OCI-LY7 (cell line): ENCODE measurements at places on chromosomes 13 and 19. TPM values are rescaled to one million over a fixed set of nuclear protein-coding genes. Genes with fewer than 3 reads are reported as not detected.

The IGFL2 gene
- not detected in 2 replicates for total RNA-seq

The PPP5C gene
- total RNA-seq, result 103 and 105 TPM in 2 replicates

The KIR2DL3 gene
- total RNA-seq, result not detected in 2 replicates

The PRODH2 gene
- total RNA-seq, result not detected in 2 replicates

The SLC25A41 gene
- not detected in 2 replicates for total RNA-seq

The CCDC8 gene
- 0.10 TPM in 1 of 2 replicates, not detected in the other for total RNA-seq

The SMG9 gene
- total RNA-seq, result 75.5 and 83.1 TPM in 2 replicates

The GALP gene
- not detected in 2 replicates for total RNA-seq

The PRR20A gene
- total RNA-seq, result not detected in 2 replicates

The FGF22 gene
- total RNA-seq, result 0.48 and 0.53 TPM in 2 replicates

The PGPEP1 gene
- 44.1 and 54.5 TPM in 2 replicates for total RNA-seq

The SYCN gene
- total RNA-seq, result not detected in 2 replicates

The PTPRS gene
- 76.6 and 88.7 TPM in 2 replicates for total RNA-seq

The ZNF177 gene
- total RNA-seq, result 2.8 and 4.3 TPM in 2 replicates

- DNase-seq, result no peak
Measured at GRCh38 chr19:15529774-15530372, 21.5 kb downstream of the CYP4F22 start.

DNA sequence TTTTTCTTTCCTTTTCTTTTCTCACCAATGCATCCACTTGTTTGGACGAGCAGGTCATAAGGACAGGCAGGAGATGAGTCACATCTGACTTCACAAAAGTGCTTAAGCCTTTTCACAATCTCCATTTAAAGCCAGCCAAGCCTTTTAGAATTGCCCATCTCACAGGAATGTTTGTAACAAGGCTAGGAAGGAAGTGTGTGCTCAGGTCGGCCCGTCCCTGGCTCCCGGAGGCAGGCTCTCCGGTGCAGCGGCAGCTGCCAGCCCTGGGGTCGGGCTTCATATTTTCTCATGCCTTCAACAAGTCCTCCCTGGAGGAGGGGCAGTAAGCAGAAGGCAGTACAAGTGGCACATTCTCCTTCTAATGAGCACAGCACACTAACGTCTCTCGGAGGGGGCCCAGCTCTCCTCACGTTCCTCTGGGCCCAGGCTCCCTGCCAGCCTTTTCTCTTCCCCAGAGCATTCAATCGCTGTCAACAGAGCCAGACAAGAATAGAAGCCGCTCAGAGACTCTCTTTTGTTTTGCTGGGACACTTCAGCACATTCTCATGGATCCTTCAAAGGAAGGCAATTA lies 180.5 kb downstream of the COL4A1 start:
- DNase-seq, result no peak

GRCh38 chr19:13430790-13431582 lies 75.3 kb downstream of the CACNA1A start:
- peak; percentile 51 for DNase-seq

DNA sequence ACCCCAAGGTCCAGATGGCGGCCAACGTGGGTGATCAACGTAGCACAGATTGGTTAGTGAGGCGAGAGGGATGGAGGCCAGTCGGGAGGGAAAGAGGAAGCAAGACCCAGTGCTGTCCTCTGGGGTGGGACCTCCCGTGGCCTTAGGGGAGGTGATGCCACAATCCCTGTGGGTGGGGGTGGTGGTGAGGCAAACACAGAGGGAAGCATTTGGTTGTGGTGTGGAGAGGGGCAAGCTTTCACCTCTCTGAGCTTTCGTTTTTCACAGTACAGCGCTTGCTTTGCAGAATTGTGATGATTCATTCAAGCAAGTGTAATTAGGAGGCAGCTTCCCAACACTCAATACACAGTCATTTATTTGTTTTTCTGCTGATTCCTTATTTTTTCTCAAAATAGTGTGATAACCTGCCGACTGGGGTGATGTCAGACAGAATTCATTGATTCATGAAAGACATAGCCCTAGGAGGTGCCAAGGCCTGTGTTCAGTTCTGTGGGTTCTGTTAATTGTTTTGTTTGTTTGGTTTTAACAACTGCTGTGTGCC lies 2.4 kb downstream of the LENG8 start:
- no peak for DNase-seq

- no peak for DNase-seq
Measured at GRCh38 chr19:43525836-43526771, 897 bp downstream of the ETHE1 start.

DNA sequence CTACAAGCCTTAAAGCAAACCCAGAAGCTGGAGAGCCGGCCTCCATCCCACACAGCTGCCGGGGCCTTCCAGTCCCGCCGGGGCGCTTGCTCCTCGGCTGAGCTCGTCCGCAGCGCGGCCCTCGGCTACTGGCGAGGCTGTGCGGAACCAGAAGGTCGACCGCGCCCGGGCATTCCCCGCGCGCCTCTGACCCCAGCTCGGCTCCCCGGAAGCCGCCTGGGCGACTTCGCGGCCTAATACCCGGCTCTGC lies 863 bp downstream of the ANKRD10 start:
- no peak for DNase-seq

- peak; percentile 79 for DNase-seq
Measured at GRCh38 chr19:17841810-17842662, 5.7 kb downstream of the JAK3 start.

- DNase-seq, result peak; percentile 61
Measured at GRCh38 chr19:49210108-49210900, 52.7 kb downstream of the TRPM4 start.

DNA sequence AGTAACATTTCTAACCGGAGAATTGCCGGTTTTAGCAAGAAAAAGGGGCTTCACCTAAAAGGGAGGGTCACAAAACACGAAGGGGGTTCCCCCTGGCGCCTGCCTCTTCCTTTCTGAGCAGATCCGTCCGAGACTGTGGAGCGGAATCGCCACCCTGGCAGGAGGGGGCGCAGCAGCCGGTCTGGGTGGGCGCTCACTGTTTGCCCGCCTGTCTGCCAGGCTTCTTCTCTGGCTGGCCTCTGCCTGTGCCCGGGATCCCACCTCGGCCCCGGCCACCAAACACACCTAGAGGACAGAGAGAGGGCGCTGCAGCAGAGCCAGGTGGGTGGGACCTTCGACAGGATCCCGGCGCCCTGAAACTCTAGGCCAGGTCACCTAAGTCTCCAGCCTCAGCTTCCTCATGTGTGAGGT lies 15.6 kb downstream of the LSM4 start:
- DNase-seq, result peak; percentile 25

DNA sequence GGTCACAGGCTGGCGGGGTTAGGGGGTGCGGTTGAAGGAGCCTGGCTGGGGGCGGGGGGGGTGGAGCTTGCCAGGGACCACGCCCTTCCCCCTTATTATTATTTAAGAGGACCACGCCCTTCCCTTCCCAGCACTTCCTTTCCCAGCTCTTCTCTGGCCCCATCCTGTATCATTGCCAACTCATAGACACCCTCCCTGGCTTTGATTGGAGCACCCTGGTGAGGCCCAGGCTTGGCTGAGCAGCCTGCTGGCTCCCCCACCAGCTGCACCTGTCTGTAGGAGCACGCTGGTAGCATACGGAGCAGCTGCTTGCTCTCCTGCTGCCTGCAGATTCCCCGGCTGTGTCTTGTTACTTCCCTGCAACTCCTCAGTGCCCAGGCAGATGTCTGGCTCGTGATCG lies 62.5 kb upstream of the PDX1 start:
- DNase-seq, result no peak

- no peak for DNase-seq
Measured at GRCh38 chr13:39618561-39618960, 15.6 kb upstream of the LHFPL6 start.

GRCh38 chr13:61362522-61362921 lies 53.1 kb downstream of the PCDH20 start:
- DNase-seq, result no peak

- DNase-seq, result no peak
Measured at GRCh38 chr19:10915130-10916091, 13.0 kb downstream of the YIPF2 start.

GRCh38 chr13:33775339-33776108 lies 42.4 kb upstream of the RFC3 start:
- no peak for DNase-seq

- DNase-seq, result no peak
Measured at GRCh38 chr13:98393873-98394272, 183.0 kb downstream of the STK24 start.

GRCh38 chr13:39251340-39251739 lies 213.1 kb downstream of the NHLRC3 start:
- DNase-seq, result no peak

GRCh38 chr13:30690282-30691188 lies 44.8 kb upstream of the ALOX5AP start:
- peak; percentile 73 for DNase-seq

DNA sequence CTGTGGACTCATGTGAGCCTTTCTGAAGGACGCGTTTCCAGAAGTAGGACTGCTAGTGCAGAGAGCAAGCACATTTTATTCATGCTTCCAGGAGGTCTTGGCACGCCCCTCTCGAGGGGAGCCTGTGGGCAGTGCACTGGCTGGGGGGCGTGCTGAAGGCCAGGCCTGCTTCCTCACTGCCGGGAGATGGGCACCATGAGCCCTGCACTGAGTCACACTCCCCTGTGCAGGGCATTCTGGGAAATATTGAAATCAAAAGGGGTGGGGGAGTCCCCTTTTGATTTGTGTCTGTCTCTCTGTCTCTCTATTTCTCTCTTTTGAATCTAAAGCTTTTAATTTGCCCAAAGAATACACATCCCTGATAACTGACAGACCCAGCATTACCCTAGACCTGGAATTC lies 34.0 kb downstream of the DPF1 start:
- no peak for DNase-seq

GRCh38 chr13:49213539-49213938 lies 6.6 kb upstream of the MLNR start:
- DNase-seq, result no peak

DNA sequence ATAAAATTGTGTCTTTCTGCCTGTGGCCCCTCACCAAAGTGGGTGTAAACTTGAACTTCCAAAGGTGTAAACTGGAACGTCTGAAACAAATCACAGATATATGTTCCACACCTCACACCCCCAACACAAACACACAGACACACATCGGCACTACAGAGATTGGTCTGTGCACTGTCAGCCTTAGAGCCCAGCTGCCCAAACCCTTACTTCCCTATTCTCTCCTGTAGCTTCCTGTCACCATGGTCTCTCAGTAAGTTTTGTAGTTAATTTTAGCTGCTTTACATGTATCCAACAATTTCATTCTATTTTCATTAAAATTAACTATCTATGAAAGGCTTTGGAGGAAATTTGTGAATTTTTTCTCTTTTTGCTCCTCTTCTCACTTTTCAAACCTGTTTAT lies 5.4 kb downstream of the TM9SF2 start:
- peak; percentile 59 for DNase-seq

- DNase-seq, result no peak
Measured at GRCh38 chr13:66477816-66478215, 752.3 kb downstream of the PCDH9 start.

- no peak for DNase-seq
Measured at GRCh38 chr13:112143046-112143752, 76.2 kb downstream of the SOX1 start.

- no peak for DNase-seq
Measured at GRCh38 chr13:49457221-49457620, 13.1 kb downstream of the SETDB2 start.

DNA sequence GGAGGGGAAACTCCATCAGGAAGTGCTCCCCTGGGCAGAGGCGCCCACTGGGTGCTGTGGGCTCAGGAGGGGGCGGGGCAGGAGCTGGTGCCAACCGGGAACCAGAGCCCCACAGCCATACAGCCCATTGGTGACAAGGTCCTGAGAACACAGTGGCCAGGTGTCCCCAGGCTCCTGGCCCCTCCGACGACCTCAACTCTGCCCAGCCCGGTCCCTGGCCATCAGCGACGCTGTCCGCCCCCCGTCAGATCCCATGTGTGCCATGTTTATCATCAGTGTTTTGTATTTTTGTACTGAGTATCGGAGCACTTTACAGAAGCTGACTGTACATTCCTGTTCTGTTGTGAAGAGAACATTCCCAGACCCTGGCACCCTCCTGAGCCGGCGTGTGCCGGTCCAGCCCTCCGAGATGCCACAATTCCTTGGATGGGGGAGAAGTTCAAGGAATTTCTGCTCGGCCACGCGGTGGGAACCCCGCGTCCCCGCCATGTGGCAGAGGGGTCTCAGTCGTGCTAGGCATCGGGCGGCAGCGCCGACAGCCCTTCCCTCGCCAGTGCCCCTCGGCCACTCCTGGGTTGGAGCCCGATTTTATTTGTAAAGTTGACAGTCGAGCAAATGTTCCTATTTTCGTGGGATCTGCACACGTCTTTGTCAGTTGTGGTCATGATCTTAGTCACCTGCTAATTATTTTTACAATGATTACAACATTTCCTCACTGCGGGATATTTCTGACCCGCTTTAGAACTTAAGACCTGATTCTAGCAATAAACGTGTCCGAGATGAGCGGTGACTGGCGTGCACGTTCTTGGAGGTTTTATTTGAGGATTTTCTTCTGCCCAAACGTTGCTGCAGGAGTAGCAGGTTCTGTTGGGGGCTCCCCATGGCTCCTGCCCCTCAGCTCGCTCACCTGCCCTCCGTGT lies 16.9 kb downstream of the PEX11G start:
- DNase-seq, result no peak

- no peak for DNase-seq
Measured at GRCh38 chr19:55700813-55701212, 25.8 kb downstream of the EPN1 start.

DNA sequence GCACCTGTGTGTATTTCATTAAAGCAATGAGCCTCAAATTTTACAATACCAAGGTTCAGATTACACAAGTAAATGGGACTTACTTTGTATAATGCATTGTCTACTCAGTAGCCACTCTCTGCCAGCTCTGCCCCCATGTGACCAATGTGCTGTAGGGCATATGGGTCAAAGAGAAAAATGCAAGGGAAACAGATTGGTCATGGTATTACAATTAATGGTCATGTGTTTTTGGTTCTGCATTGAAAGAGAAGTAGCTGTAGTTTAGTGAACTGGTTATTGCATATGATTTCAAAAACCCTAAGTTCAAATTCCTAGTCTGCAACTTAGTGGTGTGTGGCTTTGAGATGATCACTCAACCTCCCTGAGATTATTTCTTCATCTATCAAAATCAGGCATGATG lies 545.4 kb downstream of the SUCLA2 start:
- DNase-seq, result no peak

- DNase-seq, result no peak
Measured at GRCh38 chr13:40254394-40254793, 412.0 kb downstream of the FOXO1 start.

GRCh38 chr19:12967907-12968306 lies 1.5 kb upstream of the DAND5 start:
- no peak for DNase-seq
